Femur (tissue), 1 donor: ENCODE measurements at places on chromosomes 5 and 9.

- DNase-seq: peak; percentile 70
These were observed 1.4 kb upstream of the GLRX start for GRCh38 chr5:95823738-95824609.

DNA sequence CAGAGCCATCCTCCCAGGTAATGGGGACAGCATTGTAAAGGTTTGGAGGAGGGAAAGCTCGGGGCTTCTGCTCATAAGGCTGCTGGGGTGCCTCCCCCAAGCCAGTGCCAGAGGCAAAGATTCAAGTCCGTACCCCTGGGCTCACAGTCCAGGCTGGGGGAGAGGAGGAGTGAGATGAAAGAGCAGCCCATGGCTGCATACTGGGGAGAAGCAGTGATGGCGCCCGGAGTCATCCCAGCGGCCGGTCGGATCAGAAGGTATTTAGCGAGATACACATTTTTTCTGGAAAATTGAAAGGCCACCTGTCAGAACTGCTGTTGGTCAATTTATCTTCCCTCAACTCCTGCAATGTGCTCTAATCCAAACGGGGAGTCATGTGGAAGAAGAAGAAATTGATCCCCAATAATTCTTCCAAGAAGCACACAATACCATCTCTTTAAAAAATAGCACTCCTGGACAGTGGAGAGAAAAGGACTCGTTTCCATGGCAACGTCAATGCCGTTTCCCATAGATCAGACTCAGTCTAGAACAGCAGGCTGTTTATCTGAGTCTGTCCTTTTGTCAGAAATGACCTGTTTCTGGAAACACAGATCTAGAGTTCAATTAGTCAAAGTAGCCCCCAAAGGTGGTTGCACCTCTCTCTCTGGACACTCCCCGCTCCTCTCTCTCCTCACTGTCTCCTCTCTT is 65.9 kb downstream of the NSG2 start:
- no peak for DNase-seq

DNA sequence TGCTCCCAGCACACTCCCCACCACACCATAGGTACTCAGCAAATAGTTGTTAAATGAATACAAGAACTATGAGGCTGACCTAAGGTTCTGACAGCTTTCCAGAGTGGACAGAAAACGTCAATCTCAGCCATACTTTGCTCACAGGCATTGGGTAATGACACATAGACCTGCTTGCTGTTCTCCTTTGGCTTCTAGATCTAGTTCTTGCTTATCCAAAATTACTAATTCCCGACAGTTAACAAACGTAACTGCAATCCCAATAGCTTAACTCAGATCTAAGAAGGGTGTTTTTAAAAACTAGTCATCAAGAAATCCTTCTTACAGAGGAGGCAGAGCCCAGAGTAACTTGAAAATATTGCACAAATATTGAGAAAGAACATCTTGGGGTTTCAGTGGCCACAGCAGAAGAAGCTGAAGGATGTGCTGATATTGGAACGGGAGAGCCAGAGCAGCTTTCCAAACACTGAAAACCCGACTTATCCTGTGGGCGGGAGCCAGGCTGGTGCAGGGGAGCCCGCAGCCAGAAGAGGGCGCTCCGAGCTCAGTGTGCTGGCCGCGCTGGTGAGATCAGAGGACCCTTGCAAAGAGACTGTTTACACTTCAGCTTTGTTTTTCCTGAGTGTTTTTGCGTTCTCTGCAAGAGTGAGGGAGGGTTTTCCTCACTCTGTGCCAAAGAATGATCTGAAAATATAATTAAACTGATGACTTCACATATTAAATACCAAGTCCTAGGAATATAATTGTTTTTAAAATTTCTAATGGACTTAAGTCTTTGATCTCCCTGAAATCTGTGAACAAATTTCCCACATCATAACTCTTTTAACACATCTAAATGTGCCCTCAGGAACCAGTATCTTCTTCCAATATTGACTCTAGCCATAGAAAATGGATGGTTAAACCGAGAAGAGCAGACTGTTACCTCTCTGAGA is 30.3 kb downstream of the FGF1 start:
- peak; percentile 94 for DNase-seq

GRCh38 chr9:130301483-130302286 is 36.1 kb downstream of the HMCN2 start:
- peak; percentile 86 for DNase-seq

DNA sequence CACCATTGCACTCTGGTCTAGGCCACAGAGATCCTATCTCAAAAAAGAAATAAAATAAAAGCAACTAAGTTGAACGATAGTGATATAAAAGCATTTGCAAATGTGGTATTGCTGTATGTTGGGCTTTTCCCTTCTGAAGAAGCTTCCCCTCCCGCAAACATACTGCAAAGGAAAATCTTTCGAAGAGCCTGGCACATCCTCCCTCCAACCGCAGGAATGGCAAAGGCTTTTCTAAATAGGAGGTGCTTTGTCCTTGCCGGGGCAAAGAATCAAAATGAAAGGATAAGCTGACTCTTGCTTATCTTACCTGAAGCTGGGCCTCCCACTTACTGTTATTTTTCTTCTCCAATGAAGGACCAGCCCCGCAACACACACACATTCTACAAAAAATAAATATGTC is 45.8 kb downstream of the SERINC5 start:
- DNase-seq: no peak

GRCh38 chr9:104775574-104775936 is 11.6 kb downstream of the NIPSNAP3B start:
- DNase-seq: no peak

DNA sequence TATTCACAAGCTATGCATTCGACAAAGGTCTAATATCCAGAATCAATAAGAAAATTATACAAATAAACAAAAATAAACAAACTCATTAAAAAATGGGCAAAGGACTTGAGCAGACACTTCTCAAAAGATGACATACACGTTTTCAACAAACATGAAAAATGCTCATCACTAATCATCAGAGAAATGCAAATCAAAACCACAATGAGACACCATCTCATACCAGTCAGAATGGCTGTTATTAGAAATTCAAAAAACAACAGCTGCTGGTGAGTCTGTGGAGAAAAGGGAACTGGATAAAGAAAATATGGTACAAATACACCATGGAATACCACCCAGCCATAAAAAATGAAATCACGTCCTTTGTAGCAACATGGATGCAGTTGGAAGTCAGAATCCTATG is 45.1 kb upstream of the PUM3 start:
- no peak for DNase-seq

DNA sequence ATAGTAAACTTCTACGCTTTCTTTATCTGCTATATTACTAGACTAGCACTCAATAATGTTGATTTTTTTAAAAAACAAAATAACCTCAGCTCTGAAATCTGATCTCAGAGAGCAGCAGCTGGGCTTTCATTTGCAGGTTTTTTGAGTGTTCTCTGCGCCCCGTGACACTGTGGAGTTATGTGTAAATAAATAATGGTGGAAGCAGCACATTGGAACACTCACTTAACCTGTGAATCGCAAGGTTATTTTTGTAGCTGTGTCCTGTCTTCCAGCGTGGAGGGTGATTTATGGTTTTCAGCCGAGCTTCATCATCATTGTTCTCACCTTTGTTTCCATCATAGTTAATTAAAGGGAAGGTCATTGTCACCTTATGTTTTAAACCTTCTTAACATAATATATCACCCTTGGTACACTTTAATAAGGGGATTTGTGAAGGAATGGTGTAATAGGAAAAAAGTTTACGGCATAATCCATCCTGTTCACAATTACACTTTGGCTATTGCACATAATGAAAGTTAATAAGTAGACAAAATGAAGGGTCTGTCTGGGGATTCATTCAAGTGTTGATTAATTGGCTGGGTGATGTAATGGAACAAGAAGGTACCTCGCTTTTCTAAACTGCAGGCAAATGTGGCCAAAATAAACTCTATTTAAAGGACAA is 493.3 kb upstream of the ADAMTS16 start:
- no peak for DNase-seq

GRCh38 chr5:33711094-33711679 is 180.6 kb downstream of the ADAMTS12 start:
- peak; percentile 54 for DNase-seq

DNA sequence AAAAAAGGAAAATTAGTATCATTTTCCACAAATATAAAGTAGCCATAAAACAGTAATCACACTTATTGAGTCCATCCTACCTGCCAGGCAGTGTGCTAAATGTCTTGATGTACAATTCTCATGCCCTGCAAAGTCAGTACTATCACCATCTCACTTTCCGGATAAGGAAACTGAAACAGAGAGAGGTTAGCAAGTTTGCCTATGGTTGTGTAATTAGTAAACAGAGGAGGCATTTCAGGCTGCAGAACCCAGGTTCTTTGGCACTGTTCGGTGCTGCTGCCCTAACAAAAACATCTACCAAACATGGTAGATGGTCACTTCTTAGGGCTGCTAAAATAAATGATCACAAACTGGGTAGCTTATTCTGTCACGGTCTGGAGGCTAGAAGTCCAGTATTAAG is 22.6 kb downstream of the PLAC8L1 start:
- DNase-seq: no peak

DNA sequence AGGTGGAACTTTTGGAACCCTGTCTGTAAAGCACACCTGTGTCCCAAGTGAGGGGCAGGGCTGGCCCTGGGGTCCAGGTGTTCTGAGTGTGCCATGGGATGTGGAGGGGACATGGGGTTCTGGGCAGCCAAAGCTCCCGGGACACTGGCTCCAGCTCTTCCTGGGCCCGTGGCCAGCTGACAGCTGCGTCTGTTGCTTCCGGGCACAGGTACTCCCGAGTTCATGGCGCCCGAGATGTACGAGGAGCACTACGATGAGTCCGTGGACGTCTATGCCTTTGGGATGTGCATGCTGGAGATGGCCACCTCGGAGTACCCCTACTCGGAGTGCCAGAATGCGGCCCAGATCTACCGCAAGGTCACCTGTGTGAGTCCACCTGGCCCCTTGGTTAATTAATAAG is 50.7 kb downstream of the WNK2 start:
- DNase-seq: no peak

DNA sequence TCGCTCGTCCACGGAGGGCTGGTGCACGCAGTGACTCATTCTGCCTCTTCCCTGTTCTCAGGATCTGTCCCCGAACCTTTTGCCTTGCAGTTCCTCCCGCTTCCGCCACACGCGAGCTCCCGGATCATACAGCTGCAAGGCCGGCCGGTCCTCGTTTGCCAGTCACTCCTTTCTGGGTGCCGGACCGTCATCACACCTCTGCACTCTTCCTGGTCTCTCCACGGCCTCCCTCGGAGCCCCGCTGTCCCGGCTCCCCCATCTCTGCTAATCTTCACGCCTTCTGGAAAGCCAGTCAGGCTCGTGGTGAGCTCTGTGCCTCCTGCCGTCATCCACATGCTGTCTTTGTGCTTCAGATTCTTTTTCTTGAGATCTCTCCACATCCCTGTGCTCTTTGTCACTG is 91.8 kb downstream of the STX17 start:
- no peak for DNase-seq
